Colonic mucosa (tissue), 4 donors: ENCODE measurements at places on chromosomes 7 and 10. TPM values are rescaled to one million over a fixed set of nuclear protein-coding genes. Genes with fewer than 3 reads are reported as not detected.

The TMEM229A gene
- total RNA-seq = not detected

The VGF gene
- total RNA-seq = 0.90 TPM

The MARCHF5 gene
- 42.8 TPM for total RNA-seq

The TMEM184A gene
- 35.8 TPM for total RNA-seq

The IFIT1B gene
- total RNA-seq = not detected

The IGFBP1 gene
- total RNA-seq = 0.49 TPM

The CCM2 gene
- total RNA-seq = 34.8 TPM

The NANOS1 gene
- total RNA-seq = 0.74 TPM

The CALHM1 gene
- total RNA-seq = not detected

The SPDYE8 gene
- total RNA-seq = not detected

The ZNF438 gene
- total RNA-seq = 4.3 TPM

The TRDMT1 gene
- total RNA-seq = 3.4 TPM

The VWDE gene
- total RNA-seq = 0.59 TPM

The C7orf33 gene
- not detected for total RNA-seq

The CLDN4 gene
- total RNA-seq = 568 TPM

The FXYD4 gene
- total RNA-seq = 0.98 TPM

The CTBP2 gene
- total RNA-seq = 106 TPM

The GPR85 gene
- 0.15 TPM for total RNA-seq

The SUFU gene
- total RNA-seq = 7.6 TPM

The NEUROD6 gene
- total RNA-seq = not detected
